ENCODE measurements at places on chromosomes 6 and 20.

DNA sequence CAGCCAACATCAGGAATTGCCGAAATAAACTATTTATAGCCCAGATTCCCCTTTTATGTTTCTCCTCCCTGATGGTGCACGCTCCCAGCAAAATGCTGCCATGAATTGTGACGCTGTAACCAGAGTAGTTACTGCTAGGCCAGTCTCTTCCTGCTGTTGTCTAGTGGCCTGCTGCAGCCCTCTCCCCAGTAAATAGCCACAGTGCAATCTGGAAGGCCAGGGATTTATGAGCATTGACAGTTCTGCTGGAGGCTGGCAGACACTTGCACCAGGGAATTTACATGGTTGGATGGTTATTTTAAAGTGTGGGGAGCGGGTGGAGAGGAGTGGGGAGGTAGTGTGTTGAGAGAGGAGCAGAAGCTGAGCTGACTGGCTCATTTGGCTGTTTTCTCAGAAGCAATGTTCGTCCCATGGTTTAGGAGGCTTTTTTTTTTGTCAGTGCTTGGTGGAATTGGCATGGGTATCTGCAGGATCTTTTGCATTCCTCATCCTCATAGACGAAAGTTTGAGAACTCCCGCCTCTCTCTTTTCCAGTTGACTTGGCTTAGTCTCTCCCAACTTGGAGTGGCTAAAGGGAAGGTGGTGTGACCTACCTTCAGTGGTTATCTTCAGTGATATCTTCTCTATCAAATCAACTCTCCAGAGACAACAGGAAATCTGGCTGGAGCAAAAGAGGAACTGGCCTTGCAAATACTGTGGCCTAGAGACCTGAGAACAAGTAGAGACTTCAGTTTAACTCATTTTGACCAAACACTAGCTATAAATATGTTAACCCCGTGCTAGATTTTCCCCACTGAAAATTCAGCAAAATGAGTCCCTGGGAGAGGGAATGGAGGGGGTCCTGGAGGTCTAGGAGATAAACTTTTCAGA is 99.3 kb upstream of the VSTM2L start:
- no peak for DNase-seq

GRCh38 chr6:144063744-144064401 is 31.5 kb downstream of the SF3B5 start:
- DNase-seq, result peak; percentile 94

- no peak for DNase-seq
Measured at GRCh38 chr20:13670160-13670559, 31.4 kb upstream of the TASP1 start.

DNA sequence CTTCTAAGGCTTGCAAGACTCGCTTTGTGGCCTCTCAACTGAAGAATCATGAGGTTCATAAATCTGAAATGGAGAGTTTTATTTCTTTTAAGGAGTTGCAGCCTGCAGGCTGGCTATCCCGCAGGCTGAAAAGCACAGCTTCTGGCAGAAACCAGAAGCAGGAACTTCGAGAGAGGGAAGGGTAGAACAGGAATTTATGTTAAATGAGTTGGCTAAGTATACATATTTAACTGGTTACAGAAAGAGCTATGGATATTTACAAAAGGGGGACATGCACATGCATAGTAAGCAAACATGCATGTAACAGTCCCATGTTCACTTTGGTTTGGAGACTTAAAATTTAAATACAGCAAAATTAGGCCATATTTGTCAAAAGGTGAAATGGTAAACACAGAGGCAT is 787.0 kb downstream of the TFAP2A start:
- DNase-seq, result no peak

DNA sequence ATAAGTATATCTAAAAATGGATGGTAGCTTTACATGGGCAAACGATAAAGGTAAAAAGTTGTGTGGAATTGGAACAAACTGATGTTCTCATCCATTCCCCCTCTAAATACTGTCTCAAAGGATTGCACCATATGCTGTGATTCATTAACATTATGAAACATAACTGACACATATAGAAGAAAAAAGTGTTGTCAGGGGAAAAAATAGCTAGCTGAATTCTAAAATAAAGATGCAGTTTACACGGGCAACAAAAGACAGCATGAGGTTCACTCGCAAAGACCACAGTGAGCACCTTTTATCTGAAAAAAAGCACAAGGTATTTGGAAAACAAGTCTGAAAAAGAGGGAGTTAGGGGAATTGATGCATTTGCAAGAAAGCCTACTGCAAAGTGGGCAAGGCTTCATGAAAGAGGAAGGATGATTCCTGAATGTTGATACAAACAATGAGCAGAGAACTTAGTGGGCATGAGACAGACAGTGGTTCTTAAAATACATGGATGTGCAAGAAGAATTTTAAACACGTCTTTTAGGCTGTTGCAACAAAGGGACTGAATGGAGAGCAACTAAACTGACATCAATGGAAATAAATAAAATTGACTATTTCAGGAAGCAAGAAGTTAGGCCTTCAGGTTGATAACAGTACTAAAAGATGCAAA is 280.9 kb downstream of the KIF16B start:
- no peak for DNase-seq

GRCh38 chr20:59827138-59828056 is 106.0 kb downstream of the SYCP2 start:
- no peak for DNase-seq

- no peak for DNase-seq
Measured at GRCh38 chr6:125082908-125083683, 70.5 kb upstream of the TPD52L1 start.

DNA sequence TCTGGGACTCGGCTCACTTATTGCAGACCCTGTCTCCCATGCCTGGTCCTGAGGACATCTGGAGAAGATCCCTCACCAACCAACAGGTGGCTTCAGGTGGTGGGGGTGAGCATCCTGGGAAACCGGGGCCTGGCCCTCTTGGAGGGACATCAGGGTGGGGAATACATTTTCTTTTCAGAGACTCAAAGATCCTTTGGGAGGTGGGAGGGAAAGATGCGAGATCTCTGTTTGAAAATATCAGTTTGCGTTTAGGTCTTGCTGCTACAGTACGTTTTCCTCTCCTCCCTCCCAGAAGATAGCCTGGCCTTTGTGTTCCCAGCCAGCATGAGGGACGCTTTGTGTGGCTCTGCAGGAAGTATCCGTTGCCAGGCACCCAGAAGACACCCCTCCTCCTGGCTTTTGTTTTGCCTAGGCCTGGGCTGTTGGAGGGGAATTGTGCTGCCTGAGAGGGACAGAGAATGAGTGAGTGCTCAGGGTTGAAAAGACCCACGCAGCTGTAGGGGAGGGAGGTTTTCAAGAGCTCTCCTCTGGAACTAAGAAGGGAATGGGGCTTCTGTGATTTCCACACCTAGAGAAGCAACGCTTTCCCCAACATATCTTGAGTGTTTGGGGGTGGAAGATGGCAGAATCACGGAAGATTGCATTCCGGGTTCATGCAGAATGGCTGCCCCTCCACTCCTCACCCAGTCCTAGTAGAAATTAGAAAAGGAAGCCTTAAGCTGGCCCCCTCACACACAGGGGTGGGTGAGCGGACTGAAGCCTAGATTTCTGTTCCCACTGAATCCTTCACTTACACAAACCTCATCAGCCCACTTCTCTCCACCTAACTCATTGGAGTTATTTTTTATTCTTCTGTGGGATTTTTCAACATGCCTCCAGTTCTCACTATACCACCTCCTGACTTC is 22.0 kb upstream of the SLC2A12 start:
- no peak for DNase-seq

- DNase-seq, result no peak
Measured at GRCh38 chr6:149314325-149314905, 3.1 kb upstream of the TAB2 start.

DNA sequence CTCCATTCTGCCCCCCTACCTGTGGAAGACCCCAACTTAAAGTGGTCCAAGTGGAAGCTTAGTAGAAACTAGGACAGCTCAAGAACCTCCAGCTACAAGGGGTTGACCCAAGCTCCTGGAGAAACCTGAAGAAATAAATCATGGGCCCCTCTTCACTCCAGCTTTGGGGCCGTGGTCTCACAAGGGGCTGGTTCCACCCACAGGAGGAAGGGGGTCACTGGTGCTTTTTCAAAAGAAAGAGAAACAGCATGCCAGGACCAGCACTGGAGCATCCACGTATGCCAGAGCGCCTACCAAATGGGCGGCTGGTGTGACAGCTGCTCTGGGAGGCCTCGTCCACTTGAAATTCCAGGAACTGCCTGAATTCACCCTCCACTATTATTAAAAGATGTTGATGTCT is 14.4 kb upstream of the ANKRD60 start:
- DNase-seq, result no peak

DNA sequence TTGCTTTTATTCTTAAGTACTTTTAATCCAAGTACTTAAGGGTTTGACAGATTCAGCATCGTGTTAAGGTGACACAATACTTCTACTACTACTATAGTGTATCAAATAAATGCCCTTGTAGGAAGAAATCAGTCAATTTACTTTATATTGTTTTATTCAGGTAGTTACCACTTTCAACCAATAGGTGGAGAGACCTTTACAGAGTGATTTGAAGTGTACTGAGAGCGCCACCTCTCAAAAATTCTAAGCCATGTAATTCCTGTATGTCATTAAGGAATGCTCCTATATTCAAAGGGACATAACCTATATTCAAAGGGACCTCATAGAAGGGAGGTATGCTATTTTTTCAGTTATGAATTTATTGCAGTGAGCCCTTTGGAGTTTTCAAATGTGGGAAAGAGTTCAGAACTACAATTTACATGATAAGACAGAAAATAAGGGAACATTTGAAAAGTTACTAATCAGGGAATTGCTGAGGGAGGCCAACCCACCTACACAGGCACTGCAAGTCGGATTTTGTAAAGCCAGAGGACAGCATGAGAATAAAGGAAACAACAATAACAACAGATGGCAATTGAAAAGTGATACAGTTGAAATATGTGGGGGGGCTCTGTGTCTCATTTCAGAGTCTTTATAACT is 955.6 kb downstream of the TBC1D32 start:
- no peak for DNase-seq

GRCh38 chr6:101832371-101832770 is 438.9 kb downstream of the GRIK2 start:
- DNase-seq, result no peak

- DNase-seq, result no peak
Measured at GRCh38 chr6:161694995-161695394, 421.1 kb upstream of the AGPAT4 start.

GRCh38 chr6:137904822-137905617 is 38.0 kb downstream of the TNFAIP3 start:
- DNase-seq, result peak; percentile 92

- DNase-seq, result no peak
Measured at GRCh38 chr20:17912916-17913315, 55.7 kb downstream of the SNX5 start.

DNA sequence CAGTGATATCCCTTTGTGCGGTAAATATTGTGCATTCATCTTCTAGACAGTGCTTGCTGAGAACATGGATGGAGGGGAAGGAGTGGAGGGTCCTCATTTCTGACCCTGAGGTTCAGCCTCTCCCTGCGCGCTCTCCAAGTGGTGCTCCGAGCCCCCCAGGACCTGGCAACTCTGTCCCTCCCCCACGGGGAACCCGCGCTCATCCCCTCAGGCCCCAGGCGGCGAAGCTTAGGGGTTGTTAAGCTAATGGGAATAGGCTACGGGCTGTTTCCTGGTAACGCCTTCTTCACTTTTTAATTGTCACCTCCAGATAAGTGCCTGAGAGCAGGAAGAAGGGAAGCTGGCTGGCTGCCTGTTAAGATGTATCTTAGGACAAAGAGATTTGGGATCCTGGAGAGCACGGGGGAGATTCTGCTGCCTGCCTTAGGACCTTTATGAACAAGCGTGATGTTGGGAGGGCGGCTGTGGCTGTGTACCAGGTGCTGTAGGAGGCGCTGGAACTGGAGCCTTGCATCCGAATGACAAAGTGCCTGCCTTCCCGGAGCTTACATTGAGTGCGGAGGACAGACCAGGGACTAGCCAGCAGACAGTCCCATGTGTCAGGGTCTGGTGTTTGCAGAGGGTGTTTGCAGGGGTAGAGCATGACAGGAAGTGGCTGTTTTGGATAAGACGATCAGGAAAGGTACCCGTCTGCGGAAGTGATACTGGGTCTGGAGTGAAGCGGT is 11.7 kb downstream of the TSHZ2 start:
- no peak for DNase-seq

GRCh38 chr6:122143813-122144601 is 255.4 kb upstream of the HSF2 start:
- no peak for DNase-seq

- no peak for DNase-seq
Measured at GRCh38 chr20:58557733-58558342, 42.6 kb upstream of the APCDD1L start.

DNA sequence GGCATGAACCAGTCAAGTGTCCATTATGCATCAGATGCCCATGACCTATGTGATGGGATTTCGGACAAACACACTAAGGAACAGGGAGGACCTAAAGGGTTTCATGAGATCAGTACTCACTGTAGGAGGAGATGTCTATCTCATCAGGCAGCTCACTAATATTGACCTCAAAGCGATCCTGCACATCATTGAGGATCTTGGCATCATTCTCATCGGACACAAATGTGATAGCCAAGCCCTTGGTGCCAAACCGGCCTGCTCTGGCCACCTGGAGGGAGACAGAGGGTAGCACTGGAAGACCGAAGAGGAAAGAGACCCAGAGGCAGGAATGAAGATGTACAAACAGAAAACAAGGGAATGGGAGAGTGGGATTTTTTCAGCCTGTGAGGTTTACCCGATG is 1.9 kb downstream of the MCCD1 start:
- DNase-seq, result no peak

GRCh38 chr20:8400486-8400885 is 268.4 kb downstream of the PLCB1 start:
- DNase-seq, result no peak

DNA sequence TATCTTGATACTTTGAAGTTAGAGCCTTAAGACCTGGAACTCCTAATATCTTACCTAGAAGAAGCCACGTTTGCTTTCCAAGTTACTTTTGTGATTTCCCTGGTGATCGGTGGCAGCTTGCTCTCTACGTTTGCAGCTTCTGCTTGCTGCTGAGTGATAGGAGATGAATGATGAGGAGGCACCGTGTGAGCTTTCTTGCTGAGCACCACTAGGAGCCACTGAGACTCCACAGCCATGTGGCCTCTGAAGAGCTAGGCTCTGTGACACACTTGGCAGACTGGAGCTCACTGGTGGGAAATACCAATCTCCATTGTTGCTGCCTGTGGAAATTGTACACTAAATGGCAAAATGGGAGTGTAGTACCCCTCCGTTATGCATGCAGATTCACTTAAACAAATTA is 161.8 kb downstream of the IBTK start:
- no peak for DNase-seq

DNA sequence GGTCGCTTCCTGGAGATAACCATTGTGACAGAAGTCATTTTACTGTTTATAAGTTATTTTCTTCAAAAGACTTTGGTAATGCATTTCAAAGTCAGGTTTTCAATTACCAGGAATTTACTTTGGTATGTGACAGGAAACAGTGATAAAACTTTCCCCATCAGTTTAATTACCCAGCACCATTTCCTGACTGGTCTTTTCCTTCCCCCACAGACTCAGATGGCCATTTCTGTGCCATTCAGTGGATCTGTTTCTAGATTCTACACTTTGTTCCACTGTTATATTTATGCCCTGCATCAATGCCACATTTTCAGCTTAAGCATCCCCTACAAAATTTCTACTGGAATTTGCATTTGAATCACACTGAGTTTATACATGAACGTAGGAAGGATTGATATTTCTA is 16.3 kb downstream of the RRBP1 start:
- no peak for DNase-seq
